SW480 (cell line): ENCODE measurements at places on chromosomes 13 and 19.

DNA sequence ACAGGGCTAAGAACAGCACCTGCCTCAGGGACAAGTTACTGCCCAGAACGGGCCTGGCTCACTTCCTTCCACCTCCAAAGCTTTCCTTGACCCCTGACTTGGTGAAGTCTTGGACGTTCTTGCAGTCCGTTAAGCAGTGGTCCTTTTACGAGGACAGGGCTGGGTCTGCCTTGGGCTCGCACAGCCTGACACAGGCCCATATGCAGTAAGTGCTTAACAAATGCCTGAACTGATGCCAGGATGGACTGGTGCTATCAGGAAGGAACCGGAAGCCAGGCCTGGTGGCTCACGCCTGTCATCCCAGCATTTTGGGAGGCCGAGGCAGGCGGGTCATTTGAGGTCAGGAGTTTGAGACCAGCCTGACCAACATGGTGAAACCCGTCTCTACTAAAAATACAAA is 1.8 kb upstream of the PLK5 start:
- no peak for DNase-seq

GRCh38 chr13:112814905-112815585 is 125.2 kb downstream of the ATP11A start:
- DNase-seq, result no peak

DNA sequence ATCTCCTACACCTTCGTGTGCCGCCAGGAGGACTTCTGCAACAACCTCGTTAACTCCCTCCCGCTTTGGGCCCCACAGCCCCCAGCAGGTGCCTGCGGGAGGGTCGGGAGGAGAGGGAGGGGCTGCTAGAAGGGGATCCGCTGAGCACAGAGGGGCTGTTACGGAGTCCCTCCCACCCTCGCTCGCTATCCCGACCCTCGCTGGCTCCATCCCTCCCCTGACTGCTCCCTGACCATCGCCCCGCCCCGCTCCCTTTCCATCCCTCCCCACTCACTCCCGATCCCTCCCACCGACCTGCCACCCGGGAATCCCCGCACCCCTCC is 780 bp downstream of the CD177 start:
- DNase-seq, result no peak

- DNase-seq, result no peak
These were observed 2.6 kb upstream of the MAB21L1 start for GRCh38 chr13:35479038-35479492.

GRCh38 chr13:67518785-67519184 is 288.6 kb upstream of the PCDH9 start:
- DNase-seq, result no peak

- no peak for DNase-seq
These were observed 242.7 kb downstream of the DCLK1 start for GRCh38 chr13:35888457-35888883.

DNA sequence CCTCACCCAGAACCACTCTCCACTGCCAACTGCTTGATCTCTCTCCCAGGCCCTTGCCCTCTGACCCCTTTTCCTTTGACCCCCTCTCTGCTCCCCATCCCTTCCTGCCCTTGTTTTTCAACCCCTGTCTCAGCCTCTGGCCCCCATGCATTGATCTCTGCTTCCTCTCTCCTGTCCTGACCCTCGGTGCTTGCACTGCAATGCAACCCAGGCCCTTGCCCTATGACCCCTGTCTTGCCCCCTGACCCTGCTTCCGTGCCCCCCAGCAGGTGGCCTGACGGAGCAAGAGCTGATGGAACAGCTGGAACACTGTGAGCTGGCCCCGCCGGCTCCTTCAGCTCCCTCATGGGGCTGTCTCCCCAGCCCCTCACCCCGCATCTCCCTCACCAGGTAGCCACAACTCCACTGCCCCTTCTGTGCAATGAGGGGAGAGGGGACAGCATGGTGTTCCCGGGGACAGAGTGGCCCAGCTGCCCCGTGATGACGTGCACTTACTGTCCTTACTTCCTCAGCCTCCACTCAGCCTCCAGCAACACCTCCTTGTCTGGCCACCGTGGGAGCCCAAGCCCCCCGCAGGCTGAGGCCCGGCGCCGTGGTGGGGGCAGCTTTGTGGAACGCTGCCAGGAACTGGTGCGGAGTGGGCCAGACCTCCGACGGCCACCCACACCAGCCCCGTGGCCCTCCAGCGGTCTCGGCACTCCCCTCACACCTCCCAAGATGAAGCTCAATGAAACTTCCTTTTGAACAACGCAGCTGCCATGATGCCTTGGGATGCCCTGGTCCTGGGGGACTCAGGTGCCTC is 10.5 kb upstream of the LTBP4 start:
- DNase-seq, result no peak

GRCh38 chr19:1275260-1275975 is at the start of gene FAM174C:
Gene FAM174C (plus strand): TSS chr19:1275530. CDS start chr19:1275550, 20 bp downstream.
- DNase-seq, result peak; percentile 91

- DNase-seq, result no peak
These were observed 248.5 kb downstream of the DIAPH3 start for GRCh38 chr13:59915252-59915651.

DNA sequence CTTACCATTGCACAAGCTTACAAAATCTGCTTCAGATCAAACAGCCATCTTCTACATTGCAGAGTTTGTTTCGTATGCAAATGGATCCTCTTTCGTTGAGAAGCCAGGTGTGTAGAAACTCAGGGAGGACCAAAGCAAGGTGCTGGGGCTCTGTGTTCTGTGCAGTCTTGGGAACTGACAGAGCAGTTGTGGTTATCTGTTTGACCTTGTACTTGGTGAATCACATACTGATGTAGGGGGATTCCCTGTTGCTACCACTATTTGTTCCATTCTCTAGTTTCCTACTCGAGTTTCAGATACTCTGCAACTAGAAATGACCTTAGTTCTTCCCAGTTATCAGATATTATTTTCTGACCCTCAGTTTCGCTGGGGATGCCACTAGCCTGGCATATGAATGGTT is 95.2 kb upstream of the CLDN10 start:
- DNase-seq, result no peak

DNA sequence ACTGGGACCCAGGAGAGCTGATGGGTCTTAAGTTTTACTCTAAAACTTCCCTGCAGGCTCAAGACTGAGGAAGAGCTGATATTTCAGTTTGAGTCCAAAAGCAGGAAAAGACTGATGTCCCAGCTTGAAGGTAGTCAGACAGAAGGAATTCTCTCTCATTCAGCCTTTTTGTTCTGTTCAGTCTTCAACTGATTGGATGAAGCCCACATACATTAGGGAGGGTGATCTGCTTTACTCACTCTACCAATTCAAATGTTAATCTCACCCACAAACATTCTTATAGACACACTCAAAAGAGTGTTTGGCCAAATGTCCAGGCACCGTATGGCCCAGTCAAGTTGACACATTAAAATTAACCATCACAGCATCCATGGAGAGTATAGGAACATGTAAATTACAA is 173.5 kb downstream of the KCNRG start:
- DNase-seq, result no peak

DNA sequence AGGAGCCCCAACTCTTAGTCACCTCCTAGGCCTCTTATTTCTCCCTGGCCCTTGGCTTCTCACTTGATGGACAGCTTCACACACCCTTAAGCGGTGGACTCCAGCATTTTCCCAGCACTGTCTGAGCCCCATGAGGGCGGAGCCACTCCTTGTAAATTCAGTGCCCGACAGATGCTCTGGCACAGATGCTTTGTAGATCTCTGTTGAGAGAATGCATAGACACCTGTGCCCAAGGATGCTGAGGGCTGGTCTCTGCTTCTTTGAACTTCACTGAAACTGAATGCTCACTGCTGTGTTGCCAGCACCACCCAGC is 3.3 kb downstream of the SYCN start:
- no peak for DNase-seq

DNA sequence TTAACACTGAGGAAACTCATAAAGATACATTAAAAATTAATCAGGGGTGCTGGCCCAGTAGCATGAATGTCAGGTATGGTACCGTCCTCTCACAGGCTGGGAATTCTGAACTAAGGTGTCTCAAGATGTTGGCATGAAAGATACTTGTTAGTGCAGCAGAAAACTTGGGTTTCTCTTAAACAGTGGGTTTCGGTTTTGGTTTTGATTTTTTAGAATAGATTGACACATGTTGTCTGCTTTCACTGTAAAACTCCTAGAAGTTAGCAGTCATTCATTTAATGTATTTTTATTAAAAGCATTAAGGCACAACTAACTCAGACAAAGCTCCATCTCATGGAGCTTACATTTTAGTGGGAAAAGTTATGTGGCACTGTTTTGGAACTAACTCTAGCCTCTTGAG is 3.5 kb upstream of the OBI1 start:
- DNase-seq, result no peak

- DNase-seq, result no peak
These were observed 902.3 kb upstream of the MIR17HG start for GRCh38 chr13:90445179-90445578.

- no peak for DNase-seq
These were observed 9.3 kb downstream of the POLR2E start for GRCh38 chr19:1085676-1086442.

DNA sequence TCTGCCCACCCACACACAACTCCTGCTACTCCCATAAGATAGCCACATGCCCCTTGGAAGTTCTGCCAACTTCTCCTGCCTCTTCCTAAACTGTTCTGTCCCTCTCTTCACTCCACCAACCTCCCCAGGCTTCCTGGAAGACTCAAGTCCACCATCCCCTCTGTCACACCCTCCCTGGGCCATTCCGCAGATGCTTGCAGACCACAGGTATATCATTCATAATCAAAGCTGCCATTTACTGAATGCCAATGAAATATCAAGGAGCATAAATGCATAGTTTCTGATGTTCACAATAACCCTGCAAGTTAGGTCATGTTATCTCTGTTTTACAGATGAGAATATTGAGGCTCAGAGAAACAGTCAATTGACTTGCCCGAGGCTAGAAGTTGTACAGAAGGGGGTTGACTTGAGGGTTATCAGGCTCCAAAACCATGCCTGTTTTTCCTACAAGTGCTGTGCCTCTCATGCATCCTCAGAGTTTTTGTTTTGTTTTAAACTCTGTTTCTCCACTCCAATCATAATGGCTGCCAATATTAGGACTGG is 135.6 kb downstream of the SLC7A1 start:
- no peak for DNase-seq

GRCh38 chr13:96769874-96770273 is 224.4 kb downstream of the OXGR1 start:
- DNase-seq, result no peak

GRCh38 chr13:41582027-41582463 is 124.7 kb downstream of the RGCC start:
- DNase-seq, result no peak

- DNase-seq, result no peak
These were observed 81.0 kb downstream of the GPR12 start for GRCh38 chr13:26679411-26680122.

DNA sequence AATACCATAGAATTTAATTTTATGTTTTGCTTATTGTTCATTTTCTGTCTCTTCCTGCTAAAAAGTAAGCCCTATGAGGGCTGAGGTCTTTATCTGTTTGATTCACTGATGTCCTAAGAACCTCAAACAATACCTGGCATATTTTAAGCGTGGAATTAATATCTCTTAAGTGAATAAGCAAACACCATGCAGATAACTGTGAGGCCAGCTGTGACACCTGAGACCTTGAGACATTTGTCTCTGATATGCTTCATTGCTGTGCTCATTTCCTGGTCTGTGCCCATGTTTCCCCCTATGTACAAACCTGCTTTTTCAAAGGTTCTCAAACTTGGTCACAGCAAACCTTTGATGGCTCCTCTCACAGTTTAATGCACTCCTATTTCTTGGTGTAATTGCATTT is 254.6 kb downstream of the COG6 start:
- DNase-seq, result no peak
